Breast epithelium (tissue), 4 donors: ENCODE measurements at places on chromosomes 7 and 10.

DNA sequence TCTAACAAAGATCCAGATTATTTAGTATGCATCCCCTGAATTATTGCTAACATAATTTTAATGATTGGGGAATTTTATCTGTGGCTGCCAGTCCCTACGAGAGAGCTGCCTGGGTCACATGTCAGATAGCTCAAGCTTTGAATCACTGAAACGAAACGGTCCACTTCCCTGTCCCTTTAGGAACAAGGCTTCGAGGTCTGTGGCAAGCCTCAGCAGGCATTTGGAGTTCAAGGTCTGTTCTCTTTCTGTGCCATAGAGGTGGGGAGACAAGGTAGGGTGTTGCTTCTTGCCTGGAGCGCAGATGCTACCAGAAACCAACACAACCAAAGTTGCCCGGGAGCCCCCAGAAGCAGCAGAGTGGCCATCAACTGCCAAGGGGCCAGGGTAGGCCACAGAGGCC, 13.9 kb upstream of the SH2D4B start:
- H3K4me3 ChIP-seq: no peak overlapping the region
- H3K4me1 ChIP-seq: no peaks in the 10 kb centered on the region

DNA sequence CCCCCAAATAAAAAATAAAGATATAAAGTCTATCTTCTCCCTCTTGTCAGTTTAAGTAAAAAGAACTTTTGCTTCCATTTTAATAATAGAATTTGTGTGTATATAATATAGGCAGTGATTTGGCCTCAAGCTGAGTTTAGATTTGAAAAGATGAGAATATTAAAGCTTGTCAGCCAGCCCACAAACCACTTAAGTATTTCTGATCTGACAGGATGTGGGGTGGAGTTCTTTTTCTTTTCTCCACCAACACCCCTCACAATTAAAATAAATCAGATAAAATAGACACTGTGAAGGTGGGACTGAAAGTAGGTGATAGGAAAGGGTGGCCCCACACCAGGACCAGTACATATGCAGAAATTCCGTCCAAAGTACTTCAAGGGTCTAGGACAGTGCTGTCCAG, 714.1 kb downstream of the AUTS2 start:
- no peak for DNase-seq
- no peak overlapping the region for H3K27ac ChIP-seq
- H3K36me3 ChIP-seq: no peaks in the 10 kb centered on the region
- no peaks in the 10 kb centered on the region for H3K27me3 ChIP-seq

DNA sequence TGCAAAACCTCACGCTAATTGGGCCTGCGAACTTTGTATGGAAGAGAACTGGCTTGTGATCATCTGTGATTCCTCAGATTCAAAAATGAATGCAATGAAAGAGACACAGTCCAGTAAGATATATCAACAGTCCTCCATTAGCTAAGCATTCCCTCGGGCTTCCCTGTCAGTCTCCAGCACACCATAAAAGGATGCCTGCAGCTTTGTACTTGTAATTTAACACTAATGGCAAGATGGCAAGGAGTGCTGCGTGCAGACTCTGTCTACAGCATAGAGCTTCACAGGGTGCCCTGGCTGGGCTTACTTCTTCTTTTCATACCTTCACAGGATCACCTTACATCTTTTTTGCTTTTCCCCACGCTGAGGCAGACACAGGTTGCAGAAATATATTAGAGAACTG, 200.0 kb downstream of the GFRA1 start:
- no peak overlapping the region for H3K4me3 ChIP-seq
- no peaks in the 10 kb centered on the region for H3K27me3 ChIP-seq
- DNase-seq: no peak
- no peak overlapping the region for H3K27ac ChIP-seq

DNA sequence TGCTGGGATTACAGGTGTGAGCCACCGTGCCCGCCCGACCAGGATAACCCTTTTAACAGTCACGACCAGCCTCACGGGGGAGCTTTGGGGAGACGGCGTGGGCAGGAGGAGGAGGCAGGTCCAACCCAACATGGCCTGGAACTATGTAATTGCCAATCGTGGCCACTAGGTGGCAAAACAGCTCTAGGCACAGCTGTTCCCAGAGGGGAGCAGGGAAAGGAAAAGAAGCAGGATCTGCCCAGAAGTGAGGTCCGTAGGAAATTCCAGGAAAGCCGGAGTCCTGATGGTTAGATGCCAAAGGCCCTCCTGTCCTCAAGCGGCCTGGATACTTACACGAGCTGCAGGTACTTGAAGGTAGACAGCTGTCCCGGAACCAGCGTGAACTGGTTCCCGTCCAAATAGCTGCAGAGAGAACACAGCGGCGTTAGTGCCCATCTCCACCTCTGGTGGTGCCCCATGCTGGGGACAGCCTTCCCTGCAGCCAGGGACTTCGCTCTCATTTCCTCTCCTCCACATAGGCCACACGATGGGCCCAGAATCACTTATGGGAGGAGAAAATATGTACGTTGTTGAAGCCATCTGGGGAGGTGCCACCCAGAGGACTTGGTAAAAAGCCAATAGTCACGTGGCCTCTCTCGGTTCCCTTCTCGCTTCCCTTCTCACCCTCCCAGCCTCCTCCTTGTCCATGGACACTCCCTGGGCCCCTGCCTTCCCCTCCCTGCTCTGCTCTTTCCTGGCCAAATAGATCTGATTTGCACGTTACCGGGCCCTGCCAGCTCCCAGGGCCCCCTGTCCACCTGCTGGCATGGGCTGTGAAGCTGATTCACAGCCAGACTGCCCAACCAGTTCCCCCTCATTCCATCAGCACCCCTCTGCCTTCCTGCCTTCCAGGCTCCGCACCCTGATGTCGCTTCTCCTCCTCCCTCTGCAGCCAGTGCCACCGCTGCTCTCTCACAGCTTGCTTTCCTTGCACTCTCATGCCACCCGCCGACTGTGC, 148.1 kb downstream of the SLIT1 start:
- H3K27ac ChIP-seq: no peak overlapping the region
- no peaks in the 10 kb centered on the region for H3K36me3 ChIP-seq
- H3K27me3 ChIP-seq: no peaks in the 10 kb centered on the region
- peak; percentile 41 for DNase-seq
- no peaks in the 10 kb centered on the region for H3K4me1 ChIP-seq

DNA sequence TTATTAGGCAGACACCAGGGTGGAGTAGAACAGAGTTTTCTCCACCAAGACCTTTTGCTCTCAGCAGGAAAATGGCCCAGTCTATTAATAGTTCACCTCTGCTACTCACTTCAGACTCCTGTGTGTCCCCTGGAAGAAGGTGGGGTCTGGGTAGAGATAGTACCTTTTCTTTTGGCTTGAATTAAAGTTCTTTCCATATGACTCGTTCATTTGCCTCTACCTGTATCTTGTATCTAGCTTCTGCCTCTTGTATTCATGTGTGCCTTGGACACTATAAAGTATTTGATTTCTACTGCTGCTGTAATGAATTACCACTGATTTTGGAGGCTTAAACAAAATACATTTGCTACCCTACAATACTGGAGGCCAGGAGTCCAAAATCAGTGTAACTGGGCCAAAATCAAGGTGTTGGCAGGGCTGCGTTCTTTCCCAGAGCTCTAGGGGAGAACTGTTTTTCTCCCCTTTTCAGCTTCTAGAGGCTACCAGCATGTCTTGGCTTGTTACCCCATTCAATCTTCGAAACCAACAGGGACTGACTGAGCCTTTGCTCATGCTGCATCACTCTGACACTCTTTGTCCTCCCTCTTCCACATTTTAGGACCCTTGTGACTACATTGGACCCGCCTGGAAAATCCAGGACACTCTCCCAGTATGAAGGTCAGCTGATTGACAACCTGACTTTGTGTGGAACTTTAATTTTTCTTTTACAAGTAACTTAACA, 155.6 kb upstream of the PRSS58 start:
- H3K27ac ChIP-seq: no peak overlapping the region

DNA sequence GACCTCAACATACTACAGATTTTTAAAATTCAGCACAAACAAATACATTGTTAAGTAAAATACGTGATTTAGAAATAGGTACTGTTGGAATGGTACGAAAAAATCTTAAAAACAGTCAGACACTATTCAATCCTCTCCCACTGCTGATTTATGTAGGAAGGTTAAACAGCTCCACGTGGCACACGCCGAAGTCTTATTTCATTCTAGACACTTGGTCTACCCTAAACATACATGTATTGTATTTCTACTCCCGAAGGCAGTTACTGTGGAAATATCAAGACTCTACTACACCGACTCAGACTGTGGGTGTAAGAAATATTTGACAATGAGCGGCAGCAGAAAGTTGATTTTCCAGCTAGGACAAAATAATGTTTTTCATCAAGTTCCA, 130.6 kb downstream of the MPP7 start:
- H3K4me3 ChIP-seq: no peak overlapping the region
- no peak overlapping the region for H3K27ac ChIP-seq
- H3K36me3 ChIP-seq: no peaks in the 10 kb centered on the region
- no peak for DNase-seq
- H3K27me3 ChIP-seq: no peaks in the 10 kb centered on the region

- no peak overlapping the region for H3K4me3 ChIP-seq
- no peak overlapping the region for H3K27ac ChIP-seq
- H3K36me3 ChIP-seq: no peaks in the 10 kb centered on the region
- H3K4me1 ChIP-seq: no peaks in the 10 kb centered on the region
- no peak for DNase-seq
Observed at GRCh38 chr7:140146574-140146973, 30.2 kb downstream of the KDM7A start.

DNA sequence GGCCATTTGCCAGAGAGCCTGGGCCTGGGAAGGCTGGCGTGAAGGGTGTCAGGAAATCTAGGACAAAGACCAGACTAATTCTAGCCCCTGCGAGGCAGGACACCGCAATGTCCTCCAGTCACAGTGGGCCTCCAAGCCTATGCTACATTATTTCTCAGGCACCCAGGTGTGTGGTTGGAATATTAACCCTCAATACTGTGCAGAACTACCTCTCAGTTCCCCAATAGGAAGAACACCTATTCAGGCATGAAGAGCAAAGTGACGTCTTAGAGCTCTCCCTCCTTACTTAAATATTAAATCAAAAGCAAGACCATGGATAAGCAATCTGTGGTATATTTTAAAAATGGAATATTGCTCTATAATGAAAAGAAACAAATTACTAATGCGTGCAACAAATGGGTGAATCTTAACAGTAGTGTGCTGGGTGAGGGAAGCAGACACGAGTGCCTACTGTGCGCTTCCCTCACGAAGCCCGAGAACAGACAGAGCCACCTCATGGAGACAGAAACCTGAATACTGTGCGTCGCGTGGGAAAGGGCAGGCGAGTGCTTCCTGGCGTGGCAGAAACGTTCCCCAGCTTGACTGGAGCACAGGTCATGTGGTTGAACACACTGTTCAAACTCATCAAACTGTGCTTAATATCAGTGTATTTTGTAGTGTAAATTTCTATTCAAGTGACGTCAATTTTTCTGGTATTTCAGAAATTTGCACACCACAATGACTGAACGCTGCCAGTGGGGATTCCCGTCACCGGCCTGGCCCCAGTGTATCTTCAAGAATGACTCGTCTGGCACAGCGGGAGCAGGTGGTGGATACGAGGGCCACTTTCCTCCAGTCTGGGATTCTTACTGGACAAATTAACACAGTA, 15.5 kb upstream of the PTPRN2 start:
- no peak overlapping the region for H3K27ac ChIP-seq
- DNase-seq: no peak
- no peaks in the 10 kb centered on the region for H3K27me3 ChIP-seq
- no peaks in the 10 kb centered on the region for H3K36me3 ChIP-seq
- no peak overlapping the region for H3K4me3 ChIP-seq

GRCh38 chr7:108016841-108017775, 14.1 kb upstream of the LAMB1 start:
- no peak overlapping the region for H3K27ac ChIP-seq
- no peaks in the 10 kb centered on the region for H3K36me3 ChIP-seq
- H3K4me1 ChIP-seq: no peaks in the 10 kb centered on the region
- no peak overlapping the region for H3K4me3 ChIP-seq

- no peak overlapping the region for H3K4me3 ChIP-seq
- H3K27ac ChIP-seq: no peak overlapping the region
- H3K36me3 ChIP-seq: no peaks in the 10 kb centered on the region
- DNase-seq: no peak
Observed at GRCh38 chr7:149226840-149227494, 12.5 kb upstream of the ZNF212 start.

DNA sequence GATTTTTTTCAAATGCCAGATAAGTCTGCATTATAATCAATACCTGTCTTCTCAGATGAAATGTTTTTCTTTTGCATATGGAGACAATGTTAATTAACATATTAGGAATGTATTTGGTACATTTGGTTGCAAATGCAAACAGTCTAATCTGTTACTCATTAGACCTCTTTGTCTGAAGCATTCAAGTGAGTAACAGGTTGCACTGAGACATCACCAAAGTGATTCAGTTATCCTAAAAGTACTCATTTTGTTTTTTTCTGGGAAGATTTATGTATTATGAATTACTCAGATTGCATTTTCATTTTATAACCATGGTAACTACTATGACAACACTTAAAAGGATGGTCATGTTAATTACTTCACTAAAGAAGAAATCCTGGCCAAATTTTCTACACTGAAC, 513.6 kb downstream of the HTR7 start:
- DNase-seq: no peak
- H3K4me3 ChIP-seq: no peak overlapping the region
- no peak overlapping the region for H3K27ac ChIP-seq
- no peaks in the 10 kb centered on the region for H3K4me1 ChIP-seq

- no peak for DNase-seq
- no peak overlapping the region for H3K4me3 ChIP-seq
- H3K27ac ChIP-seq: no peak overlapping the region
- H3K27me3 ChIP-seq: no peaks in the 10 kb centered on the region
- H3K36me3 ChIP-seq: no peaks in the 10 kb centered on the region
Observed at GRCh38 chr7:134058980-134059379, 68.2 kb upstream of the LRGUK start.

GRCh38 chr10:77620731-77621130, 16.9 kb downstream of the KCNMA1 start:
- DNase-seq: no peak
- no peak overlapping the region for H3K27ac ChIP-seq
- no peaks in the 10 kb centered on the region for H3K36me3 ChIP-seq
- no peaks in the 10 kb centered on the region for H3K4me1 ChIP-seq
- no peak overlapping the region for H3K4me3 ChIP-seq

- no peaks in the 10 kb centered on the region for H3K27me3 ChIP-seq
- H3K4me1 ChIP-seq: no peaks in the 10 kb centered on the region
- H3K27ac ChIP-seq: no peak overlapping the region
- H3K36me3 ChIP-seq: no peaks in the 10 kb centered on the region
Observed at GRCh38 chr10:3691482-3691881, 93.5 kb downstream of the KLF6 start.

DNA sequence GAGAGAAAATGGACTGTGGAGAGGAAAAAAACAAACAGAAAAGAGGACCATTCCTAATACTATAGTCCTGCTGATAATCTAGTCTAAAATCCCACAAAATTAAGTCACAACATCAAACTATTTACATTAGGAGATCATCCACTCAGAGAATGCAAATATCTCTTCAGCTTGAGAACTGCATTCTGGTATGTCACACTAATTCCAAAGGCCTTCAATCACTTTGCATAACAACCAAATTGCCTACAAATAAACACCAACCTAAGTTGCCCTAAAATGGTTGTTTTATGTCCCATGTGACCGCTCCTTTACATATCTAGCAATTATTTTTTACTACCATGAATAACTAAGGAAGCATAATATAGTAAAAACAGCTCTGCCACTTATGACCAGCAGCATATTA, 264.3 kb downstream of the CACNA2D1 start:
- no peak for DNase-seq
- H3K27me3 ChIP-seq: no peaks in the 10 kb centered on the region
- H3K36me3 ChIP-seq: no peaks in the 10 kb centered on the region
- H3K4me3 ChIP-seq: no peak overlapping the region

- H3K36me3 ChIP-seq: no peaks in the 10 kb centered on the region
- H3K27ac ChIP-seq: no peak overlapping the region
- DNase-seq: no peak
- no peaks in the 10 kb centered on the region for H3K4me1 ChIP-seq
- H3K27me3 ChIP-seq: no peaks in the 10 kb centered on the region
Observed at GRCh38 chr10:112515852-112516251, 68.8 kb downstream of the VTI1A start.
